ENCODE measurements at places on chromosomes 2 and 18. TPM values are rescaled to one million over a fixed set of nuclear protein-coding genes. Genes with fewer than 3 reads are reported as not detected.

- peak; percentile 78 for DNase-seq
Measured at GRCh38 chr18:76822506-76823160, at the start of gene ZNF236. ZNF236 (plus strand) TSS chr18:76822557; CDS start chr18:76822608, 51 bp downstream.

Gene CKAP2L
- total RNA-seq, result 4.1 TPM

Gene RMDN2
- total RNA-seq, result 31.8 TPM

Gene UPP2
- total RNA-seq, result 0.24 TPM

Gene MBD1
- 34.9 TPM for total RNA-seq

Gene TNFRSF11A
- 8.7 TPM for total RNA-seq

Gene SMIM21
- total RNA-seq, result not detected

All from umbilical cord (tissue), 2 donors.